Nucleus accumbens (tissue), 56 donors: ENCODE measurements at places on chromosomes 2 and 18.

DNA sequence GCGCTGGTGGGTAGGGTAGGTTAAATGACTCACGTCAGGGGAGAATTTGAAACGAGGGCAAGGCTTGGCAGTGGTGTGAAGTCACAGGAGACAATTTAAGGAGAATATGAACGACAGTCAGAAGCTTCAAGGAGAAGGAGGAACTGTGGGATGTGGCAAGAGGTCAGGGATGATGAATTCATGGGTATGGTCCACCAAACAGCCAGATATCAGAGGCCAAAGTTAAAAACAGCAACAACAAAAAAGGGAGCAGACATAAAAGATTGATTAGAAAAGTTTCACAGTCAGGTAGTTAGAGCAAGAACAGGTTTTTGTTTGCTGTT, 1.4 kb upstream of the ZNF396 start:
- no peak for DNase-seq

- no peak for DNase-seq
Observed at GRCh38 chr2:236167297-236168109, 683 bp downstream of the GBX2 start.

DNA sequence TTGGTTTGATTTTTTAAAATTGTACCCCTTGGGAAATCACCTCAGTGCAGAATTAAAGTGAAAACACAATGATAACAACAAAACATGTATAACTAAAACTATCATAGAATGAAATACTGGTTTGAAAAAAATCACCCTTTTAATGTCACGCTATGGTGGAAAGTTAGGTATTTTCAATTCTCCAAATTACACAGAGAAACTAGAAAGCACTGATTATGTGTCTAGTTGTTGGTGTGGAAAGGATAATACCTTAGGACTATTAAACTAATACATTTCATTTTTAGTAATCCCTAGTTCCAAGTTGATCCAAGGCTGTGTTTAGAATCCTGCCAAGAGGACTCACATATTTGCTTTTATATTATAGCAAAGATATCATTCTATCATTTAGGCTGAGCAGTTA, 71.2 kb downstream of the NUP35 start:
- no peak for DNase-seq

DNA sequence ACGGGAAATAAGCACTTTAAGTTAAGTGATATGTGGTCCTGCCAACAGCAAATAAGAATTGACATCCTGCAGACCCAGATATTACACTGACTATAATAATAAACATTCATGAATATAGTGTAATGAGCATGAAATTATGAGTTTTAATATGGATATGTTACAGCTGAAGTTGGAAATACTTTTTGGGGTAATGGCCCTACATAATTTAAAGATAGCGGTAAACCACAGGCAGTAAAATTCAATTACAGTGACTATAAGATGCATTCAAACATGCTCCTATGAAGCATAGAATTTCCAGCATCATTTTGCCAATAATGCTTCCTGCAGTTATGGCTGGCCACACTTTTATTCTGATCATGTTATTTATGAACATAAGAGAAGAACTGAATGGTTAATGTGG, 49.4 kb upstream of the LRRTM4 start:
- DNase-seq = no peak

DNA sequence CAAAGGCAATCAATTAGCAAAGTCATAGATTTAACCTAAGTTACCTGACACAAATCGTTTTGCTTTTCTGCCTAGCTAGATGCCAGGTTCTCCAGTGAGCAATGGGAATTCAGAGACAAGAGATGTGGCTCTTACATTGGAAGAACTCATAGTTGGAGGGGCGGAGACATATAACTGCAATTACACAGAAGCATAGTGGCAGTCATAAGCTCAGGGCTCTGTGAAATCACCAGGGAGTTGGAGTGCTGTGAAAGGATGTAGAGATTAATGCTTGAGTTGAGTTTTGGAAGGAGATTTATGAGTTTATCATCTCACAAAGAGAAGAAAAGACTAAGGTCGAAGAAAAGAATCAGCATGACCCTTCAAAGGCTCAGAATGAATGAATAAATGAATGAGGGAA, 457.2 kb upstream of the TRIB2 start:
- DNase-seq = no peak

GRCh38 chr18:42670860-42671259, 444.6 kb downstream of the RIT2 start:
- DNase-seq = no peak

DNA sequence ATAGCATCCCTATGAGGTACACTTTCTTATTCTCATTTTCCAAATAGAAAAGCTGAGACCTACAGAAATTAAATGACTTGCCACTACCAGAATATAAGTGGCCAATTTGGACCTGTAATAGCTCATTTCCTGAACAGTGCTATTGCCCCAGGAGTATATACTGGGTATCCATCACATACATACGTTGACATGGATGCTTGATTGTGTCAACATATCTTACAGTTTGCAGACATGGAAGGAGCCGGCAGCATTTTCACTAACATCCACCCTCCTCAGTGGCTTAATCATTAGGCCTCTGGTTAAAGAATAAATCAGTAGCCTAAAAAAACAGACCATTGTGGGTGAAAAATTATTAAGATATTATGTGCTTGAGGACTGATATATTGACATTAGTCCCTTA, 829.3 kb downstream of the LRP1B start:
- no peak for DNase-seq

GRCh38 chr2:133503323-133503722, 64.9 kb downstream of the NCKAP5 start:
- no peak for DNase-seq

DNA sequence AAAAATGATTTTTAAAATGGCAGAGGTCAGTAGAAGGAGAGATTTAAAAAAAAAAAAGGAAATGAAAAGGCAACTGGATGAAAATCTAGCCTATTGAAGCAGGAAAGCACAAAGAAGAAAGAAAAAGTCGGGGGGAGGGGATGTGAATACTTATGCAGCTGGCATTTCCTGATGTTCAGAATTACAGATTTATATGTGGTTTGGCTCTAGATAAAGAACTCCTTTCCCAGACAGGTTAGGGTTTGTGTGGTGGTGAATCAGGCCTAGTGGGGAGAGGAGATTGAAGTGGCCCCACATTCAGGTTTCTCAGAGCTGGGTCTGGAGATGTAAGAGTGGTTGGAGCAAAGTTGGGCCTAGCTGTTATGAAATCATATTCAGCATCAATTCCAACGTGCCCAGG, 394.4 kb downstream of the FIGN start:
- no peak for DNase-seq

DNA sequence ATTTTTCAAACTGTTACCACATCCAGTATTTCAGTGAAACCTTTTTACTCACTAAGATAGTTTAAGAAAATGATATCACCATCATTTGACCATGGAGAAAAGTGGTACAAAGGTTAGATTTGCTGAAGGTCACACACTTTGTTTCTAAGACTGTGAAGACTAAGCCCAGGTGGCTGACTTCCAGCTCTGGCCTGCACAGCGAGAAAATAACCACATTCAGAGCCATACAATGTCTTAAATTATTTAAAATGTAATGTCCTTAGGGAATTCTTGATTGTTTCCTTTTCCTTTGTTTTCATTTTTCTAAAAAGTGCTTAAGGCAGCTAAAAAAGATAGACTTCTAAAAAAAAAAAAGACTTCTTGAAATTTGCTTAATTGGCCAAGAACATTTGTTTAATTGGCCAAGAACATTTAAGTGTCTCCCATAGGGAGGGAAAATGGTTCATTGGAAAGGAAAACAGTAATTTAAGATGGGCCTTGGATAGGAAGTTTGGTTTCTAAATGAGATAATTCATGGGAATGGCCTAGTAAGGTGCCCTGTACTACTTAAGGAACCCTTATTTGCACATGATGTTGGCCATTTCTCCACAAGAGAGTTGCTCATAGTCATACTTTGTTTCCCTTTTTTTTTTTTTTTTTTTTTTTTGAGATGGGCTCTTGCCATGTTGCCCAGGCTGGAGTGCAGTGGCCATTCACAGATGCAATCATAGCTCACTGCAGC, 45.2 kb downstream of the CYP1B1 start:
- no peak for DNase-seq

GRCh38 chr2:71275939-71276310, 49.0 kb upstream of the PAIP2B start:
- DNase-seq = no peak

- no peak for DNase-seq
Observed at GRCh38 chr2:160326786-160327185, 126.7 kb upstream of the ITGB6 start.

- no peak for DNase-seq
Observed at GRCh38 chr2:117918608-117919007, 95.3 kb downstream of the CCDC93 start.

DNA sequence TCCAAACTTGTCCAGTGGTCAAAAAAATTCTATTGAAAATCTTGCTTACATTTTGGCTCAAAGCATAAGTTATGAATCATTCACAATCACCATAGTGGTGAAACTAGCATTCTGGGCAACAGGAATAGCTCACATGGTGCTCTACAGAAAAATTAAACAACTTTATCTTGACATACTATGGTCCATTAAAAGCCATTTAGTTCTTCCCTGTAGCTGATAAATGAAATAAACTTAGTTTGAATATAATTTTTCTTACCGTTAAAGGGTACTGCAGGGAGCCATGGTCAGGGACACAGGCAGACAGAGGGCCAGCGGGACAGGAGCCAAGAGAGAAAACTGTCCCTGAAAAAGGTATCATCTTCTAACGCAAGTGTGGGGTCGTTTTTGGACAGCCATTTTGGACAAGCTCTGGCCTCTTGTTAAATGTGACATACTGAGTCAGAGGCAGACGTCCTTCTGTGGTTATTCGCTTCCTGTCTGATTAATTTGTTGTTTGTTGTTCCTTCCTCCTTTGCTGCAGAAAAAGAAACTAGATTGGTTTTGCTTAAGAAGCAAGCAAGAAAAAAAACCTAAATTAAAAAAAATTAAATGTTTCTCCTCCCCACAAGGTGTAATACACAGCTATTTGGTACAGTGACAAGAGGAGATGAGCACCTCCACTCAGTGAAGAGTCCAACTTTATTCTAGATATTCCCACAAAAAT, at the start of gene WIPF1:
Gene WIPF1 (minus strand): TSS at position 460 of the 703 bp plus-strand sequence. CDS start 12,231 bp downstream, outside the sequence.
- DNase-seq = no peak

DNA sequence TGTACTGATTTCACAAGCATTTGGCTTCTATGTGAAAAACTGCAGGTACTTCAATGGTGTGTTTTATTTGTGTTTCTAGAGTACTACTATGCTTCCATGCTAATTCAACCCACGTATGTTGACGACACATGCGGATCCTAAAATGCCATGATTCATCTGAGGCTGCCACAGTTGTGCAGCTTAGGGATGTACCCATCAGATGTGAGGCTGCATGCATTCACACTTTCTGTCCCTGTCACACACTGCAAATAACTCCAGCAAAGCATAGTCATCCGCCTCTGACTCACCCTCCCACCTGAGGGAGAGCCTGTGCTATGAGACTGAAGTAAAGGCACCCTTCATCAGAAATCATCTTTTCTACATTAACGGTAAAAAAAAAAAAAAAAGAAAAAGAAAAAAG, 22.1 kb upstream of the SERTAD2 start:
- peak; percentile 29 for DNase-seq

DNA sequence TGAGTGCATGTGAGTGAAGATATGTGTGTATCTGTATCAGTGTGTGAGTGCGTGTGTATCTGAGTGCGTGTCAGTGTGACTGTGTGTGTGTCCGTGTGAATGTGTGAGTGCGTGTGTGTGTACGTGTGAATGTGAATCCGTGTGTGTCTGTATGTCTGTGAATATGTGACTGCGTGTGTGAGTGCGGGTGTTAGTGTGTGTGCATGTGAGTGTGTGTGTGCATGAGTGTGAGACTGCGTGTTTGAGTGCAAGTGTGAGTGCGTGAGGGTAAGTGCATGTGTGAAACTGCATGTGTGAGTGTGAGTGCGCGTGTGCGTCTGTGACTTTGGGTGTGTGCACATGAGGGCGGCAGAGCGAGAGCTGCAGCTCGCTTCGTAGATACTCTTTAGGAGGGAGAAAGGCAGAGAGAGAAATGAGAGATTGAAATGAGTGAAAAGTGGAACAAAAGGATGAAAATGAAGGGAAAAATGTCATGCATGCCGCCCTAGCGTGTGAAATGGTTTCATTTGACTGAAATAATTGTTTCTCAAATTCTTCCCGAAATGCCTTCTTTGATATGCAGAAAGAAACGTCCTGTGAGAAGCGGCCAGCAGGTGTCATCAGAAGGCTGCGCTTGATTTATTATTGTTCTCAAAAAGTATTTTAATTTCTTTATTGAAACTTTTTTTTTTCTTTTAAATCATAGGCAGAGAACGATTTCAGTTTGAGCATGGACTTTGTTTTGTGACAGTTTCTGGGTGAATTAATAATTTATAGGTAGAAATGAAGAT, 25.6 kb downstream of the ZNF407 start:
- no peak for DNase-seq

DNA sequence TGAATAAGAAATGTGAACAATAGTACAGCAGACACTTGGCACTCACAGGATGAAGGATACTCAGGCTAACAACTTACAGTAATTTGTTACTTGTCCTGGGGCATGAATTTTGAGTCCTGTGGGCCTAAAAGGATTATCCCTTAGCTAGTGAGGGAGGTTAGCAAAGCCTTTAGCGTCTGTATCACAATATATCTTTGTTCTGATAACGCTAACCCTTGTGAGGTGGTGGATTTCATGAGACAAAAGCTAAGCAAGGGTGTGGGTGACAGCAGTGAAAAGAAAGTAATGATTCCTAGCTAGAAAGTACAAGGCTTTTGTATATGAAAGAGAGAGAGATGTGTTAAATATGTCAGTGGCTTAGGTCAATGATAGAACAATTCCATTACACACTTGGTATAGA, 46.8 kb upstream of the TTC21B start:
- DNase-seq = no peak

DNA sequence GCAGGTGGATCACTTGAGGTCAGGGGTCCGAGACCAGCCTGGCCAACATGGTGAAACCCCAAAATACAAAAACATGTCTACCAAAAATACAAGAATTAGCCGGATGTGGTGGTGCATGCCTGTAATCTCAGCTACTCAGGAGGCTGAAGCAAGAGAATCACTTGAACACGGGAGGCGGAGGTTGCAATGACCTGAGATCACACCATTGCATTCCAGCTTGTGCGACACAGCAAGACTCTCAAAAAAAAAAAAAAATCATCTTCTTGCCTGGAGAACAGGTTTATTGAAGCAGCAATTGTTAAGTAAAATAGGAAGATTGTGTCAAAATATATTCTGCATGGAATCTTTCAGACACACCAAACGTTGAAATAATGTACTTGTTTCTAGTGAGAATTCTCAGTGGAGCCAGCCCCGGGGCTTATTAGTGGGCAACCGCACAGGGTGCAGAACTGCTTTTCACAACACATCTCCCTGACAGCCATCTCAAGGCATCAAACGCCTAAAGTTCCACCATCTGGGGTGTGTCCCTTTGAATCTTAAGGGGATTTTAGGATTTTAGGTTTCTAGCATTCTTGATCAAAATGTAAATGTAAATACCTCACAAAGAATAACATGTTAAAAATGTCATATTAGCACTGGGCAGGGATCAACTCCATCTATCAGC, 28.6 kb upstream of the PPP4R1 start:
- DNase-seq = no peak
